Retinal pigment epithelial cell (primary cell): ENCODE measurements at places on chromosomes 4 and X.

- peak; percentile 30 for DNase-seq
These were observed 121.3 kb downstream of the HS6ST2 start for GRCh38 chrX:132837126-132837525.

GRCh38 chr4:124111922-124112321, 600.6 kb downstream of the ANKRD50 start:
- DNase-seq, result peak; percentile 44

DNA sequence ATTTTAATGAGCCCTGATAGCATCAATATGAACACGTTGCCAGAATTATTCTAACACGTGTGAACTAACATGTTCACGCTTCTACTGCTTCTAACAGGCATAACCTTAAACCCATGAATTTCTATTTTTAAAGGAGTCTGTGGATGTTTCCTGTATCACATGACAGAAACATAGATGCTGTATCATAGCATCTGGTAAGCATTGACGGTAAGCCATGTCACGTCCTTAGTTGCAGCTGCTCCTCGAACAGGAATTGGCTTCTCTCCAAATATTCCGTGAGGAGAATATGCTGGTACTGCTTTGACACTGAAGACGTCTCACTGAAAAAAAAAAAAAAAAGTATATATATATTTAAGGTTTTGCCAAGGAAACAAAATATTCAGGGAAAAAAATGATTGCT, 105.1 kb upstream of the MXRA5 start:
- no peak for DNase-seq

- DNase-seq, result no peak
These were observed 14.2 kb upstream of the C1QTNF7 start for GRCh38 chr4:15413623-15414019.

GRCh38 chr4:148978301-148978700, 536.1 kb upstream of the NR3C2 start:
- DNase-seq, result no peak

DNA sequence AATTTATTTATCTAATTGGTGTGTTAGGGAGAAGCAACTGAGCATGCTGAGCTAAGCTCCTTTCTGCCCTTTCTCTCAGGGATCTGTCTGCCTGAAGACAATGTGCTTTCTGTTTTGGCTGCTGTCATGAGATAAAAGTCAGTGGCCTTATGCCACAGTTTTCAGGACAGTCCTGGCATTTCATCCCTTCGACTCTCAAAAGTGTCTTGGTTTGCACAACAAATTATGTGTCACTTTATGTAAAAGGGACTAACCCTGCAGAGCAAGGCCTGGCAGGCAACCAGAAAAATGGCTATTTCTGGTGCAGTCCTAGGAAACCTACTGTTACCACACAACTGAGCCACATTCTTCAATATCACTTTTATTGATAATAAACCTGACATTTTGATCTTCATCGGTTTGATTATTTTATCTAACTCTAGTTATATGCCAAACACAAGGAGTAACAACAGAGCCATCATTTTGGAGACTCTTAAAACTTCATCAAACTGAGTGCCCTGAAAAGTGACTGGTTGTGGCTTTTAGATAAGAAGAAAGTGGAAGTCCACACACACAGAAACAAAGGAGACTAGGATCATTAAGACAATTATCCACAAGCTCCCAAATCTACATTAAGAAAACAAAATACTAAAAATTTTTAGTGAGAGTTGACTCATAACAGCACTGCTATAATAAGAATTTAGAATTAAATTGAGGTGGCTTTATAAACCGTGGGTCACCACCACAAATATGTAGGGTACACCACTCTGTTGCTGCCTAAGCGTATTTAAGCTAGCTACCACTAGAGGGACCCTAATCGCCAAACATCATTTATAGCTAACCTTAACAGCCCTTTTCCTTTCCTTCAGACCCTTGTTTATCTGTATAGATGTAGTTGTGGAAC, 95.9 kb upstream of the PTPN13 start:
- DNase-seq, result peak; percentile 41

DNA sequence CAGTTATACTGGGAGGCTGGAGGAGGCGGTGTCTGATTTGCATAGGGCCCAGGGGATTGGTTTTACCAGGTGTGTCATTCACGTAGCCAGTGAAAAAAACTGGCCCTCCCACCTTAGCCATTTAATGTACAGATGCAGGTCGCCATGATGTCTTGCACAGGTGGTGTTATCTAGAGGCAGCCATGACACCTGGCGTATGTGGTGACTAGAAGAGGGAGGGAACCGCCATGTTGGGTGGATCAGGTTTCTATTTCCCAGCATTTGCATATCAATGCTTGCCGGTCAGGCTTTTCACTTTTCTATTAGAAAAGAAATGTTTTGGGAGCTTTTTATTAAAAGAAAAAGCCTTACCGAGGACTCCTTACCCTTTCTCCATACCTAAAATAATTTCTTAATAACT, 523.4 kb downstream of the ADGRL3 start:
- DNase-seq, result no peak

- DNase-seq, result no peak
These were observed 1.0 kb downstream of the SLITRK4 start for GRCh38 chrX:143634663-143635455.

GRCh38 chr4:10022346-10023049, 1.2 kb upstream of the SLC2A9 start:
- no peak for DNase-seq

DNA sequence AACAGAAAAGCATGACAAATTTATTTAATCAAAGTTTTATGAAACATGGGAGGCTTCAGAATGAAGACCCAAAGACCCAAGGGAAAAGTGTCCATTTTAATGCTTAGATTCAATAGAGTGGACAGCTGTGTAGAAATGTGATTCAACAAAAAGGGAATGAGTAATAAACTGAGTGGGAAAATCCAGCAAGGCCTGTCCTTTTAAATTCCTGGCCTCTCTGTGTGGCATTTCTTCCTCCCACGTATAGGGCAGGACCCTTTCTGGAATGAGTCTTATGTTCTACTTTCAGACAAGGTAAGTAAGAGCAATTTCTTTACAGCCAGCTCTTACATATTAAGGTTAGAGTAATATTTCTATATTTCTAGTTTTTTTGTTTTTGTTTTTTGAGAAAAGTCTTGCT, 14.5 kb downstream of the AASDH start:
- DNase-seq, result no peak

DNA sequence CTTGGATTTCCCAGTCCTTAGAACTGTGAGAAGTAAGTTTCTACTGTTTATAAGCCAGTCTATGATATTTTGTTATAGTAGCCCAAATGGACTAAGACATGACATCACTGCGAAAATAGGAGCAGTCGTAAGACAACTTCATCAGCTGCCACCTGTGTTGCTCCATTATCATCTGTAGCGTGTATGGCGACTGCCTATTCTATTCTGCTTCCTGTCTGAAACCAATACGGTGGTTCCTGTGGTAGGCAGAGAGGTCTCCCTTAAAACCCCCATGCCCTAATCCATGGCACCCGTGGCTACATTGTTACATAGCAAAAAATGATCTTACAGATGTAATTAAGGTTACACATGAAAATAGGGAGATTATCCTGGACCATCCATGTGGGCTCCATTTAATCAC, 105.4 kb upstream of the FAT1 start:
- no peak for DNase-seq

- no peak for DNase-seq
These were observed 223.8 kb downstream of the CPE start for GRCh38 chr4:165602621-165603020.

DNA sequence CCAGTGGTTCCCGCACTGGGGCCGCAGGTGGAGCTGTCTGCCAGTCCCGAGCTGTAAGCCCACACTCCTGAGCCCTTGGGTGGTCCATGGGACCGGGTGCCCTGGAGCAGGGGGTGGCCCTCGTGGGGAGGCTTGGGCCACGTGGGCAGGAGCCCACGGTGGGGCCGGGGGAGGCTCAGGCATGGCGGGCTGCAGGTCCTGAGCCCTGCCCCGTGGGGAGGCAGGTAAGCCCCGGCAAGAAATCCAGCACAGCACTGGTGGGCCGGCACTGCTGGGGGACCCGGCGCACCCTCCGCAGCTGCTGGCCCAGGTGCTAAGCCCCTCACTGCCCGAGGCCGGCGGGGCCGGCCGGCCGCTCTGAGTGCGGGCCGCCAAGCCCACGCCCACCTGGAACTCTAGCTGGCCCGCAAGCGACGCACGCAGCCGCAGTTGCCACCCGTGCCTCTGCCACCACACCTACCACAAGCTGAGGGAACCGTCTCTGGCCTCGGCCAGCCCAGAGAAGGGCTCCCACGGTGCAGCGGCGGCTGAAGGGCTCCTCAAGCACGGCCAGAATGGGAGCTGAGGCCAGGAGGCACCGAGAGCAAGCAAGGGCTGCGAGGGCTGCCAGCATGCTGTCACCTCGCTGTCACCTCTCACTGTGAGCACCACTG, 2.0 kb upstream of the METAP1 start:
- DNase-seq, result no peak

DNA sequence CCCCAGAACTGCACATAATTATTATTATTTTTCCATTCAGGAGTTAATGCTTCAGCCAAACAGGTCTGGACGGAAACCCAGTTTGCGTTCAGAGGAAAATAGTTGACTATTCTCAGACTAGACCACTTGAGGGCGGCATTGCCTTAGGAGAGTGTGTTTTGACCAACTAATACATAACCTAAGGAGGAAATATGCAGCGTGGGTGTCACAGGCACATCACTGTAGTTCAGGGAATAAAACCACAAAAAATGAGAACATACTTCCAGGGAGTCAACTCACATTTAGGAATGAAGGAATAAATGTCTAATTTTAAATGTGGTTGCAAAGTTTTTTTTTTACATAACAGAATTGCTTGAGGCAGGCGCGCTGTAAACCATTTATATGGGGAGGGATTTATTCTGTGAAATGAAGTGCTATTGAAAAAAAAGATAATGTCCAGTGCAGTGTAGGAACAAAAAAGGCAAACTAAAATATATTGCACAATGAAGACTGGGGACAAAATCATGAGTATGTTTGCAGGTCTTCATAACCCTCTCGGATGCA, 93.3 kb downstream of the SYNPO2 start:
- peak; percentile 22 for DNase-seq

DNA sequence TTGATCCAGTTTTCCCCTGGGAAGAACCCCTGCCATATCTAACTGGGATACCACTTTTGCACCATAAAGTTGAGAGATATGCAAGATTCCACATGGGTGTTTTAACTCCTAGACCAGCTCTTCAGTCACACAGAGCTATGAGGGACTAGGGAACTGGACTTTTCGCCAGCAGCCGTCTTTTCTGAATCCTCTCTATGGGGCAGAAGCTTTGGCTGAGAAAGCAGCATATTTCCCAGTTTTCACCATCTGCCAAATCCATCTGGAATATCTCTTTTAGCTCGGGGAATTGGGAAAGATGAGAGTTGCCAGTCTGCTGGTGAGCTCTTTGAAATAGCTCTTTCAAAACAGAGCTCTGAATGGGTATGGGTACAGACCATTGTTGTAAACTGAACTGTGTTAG, 20.9 kb downstream of the APOOL start:
- DNase-seq, result no peak

GRCh38 chr4:81921751-81922159, 450.0 kb upstream of the RASGEF1B start:
- DNase-seq, result no peak

DNA sequence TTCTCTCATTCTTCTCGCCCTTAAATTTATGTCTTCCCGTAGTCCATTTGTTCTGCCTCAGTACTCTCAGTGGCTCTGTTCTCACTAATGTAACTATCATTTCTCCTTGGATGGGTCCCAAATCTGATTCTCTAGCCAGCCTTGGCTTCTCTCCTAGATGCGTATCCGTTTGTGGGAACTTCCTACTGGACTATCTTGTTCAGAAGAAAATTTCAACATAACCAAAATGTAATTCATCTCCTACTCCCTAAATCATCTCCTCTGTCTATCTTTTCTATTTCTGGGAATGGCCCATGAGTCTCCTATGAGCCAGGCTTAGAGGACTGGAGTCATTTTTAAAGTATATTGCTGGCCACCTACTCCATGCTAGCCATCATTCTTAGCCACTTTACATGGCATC, 4.4 kb upstream of the C4orf36 start:
- DNase-seq, result no peak

GRCh38 chr4:145404761-145405160, 76.9 kb upstream of the SMAD1 start:
- no peak for DNase-seq

- no peak for DNase-seq
These were observed 43.1 kb downstream of the HPGD start for GRCh38 chr4:174479140-174479539.

GRCh38 chr4:45241976-45242375, 515.6 kb upstream of the GNPDA2 start:
- peak; percentile 54 for DNase-seq

- no peak for DNase-seq
These were observed 364.0 kb downstream of the BCOR start for GRCh38 chrX:39733745-39734144.

DNA sequence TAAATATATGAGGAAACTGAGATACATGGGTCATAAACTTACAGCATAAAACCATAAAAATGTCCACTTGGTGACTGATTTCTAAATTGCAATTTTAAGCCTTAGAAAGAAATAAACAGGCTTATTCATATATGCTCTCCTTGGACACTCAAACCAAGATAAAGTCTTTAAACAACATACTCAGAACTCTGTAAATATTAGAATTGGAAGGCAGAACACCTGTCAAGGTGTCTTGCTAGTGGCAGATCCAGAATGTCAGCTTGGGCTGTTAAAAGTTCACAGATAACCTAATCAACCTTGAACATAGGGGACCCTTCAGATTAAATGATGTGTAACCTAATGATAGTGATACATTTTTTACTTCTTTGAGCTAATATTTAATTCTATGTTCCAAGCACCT, 208.1 kb upstream of the ARSJ start:
- DNase-seq, result no peak

DNA sequence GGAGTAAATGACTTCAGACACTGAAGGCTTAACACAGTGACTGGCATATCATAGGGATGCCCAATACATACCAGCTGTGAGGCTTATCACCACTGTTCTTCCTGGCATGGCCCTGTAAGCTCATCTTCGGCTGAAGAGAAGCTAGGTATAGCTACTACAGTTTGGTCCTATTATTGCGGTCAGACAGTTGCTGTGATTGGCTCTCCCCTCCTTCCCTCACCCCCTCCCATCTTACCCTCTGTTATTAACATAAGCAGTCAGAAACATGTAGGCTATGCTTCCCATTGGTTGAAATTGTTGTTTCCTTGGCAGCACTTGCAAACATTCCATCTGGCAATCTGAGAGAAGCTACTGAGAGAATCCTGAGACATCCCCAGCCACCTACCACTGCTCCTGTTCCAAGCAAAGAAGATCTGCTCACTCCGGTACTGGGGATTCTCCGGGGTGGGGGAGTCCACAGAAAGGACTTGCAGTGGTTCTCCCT, at the start of gene AKAP14:
AKAP14 (plus strand) TSS at position 51 of the 484 bp plus-strand sequence. CDS start 7,331 bp downstream, outside the sequence.
- DNase-seq, result no peak

DNA sequence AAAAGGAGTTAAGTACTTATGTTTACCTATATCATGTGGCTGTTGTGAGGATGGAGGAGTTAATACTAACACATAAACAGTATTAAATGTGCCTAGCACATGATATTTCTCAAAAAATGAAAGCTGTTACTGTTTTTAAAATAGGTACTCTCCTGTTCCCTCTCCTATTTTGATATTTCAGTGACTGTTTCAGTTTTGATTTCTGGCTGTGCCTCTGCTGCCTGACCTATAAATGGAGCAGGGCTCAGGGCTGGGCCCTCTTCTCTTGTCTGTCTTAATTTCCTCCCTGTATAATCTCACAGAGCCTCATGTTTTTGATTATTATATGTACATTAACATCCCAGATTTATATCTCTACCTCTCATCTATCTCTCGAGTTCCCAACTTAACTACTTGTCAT, 93.3 kb downstream of the UGT8 start:
- DNase-seq, result no peak
